ENCODE measurements at places on chromosomes 4 and X.

DNA sequence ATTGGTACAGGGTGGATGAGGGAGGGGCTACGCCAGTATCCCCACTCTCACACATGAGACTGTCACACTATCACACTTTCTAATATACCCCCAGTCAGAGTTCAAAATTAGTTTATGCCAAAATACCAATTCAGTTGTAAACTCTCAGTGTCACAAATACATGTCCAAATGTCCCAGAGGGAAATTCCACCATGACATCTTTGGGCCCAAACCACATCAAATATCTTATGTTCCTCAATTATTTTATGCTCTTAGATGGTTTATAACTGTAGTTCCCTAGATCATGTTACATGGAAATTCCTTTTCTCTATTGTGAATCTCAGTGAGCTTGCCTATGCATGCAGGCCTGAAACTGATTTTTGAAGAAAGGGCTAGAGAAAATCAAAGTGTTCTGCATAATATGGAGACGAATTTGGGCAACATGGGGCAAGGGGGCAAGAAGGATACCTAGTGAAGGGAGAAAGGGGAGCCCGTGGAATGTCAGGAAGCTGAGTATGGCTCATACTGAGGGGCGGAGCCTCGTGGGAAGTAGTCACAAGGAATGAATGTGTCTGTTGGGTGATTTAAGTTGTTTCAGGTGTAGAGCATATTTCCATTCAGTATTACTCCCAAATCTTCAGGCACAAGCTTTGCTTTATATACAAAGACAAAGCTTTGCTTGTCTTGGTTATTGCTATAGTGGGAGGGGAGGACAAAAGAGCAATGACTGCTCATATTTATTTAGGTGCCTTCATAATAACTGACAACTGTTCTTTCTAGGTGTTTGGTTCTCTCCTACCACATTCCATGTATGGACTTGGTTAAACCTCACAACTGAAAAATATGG, 40.8 kb downstream of the CLNK start:
- no peak for DNase-seq

DNA sequence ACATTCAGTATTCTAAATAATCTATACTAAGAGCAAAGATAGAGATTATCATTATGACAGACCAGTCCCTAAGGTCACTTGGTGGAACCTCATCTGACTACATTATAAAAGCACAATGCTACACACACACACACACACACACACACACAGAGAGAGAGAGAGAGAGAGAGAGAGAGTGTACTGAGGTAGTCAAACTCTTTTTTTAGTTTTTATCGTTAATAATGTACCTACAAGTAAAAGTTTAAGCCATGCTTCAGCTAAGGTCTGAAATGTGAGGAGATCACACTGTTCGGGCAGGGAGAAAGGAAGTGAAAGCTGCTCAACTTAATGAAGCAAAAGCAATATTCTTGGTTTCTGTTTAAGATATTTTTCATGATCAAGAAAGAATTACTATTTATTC, 75.8 kb upstream of the CCDC160 start:
- no peak for DNase-seq

DNA sequence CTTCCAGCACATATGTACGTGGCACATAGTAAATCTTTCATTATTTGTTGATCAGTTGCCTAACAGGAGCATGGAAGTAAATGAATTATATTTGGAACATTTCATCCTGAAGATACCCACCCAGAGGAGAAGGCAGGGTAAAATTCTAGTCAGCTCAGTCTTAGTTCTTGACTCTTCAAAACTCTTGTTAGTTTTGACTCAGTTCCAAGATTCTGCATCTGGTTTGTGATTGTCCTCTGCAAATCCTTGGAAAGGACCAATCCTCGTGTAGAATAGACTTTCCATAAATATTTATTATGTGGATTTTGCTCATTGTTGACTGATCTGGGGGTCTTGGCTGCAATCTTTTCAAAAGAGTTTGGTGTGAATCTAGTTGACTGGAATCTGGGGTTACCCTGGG, 257.5 kb upstream of the FAT1 start:
- no peak for DNase-seq

- no peak for DNase-seq
Measured at GRCh38 chr4:2135083-2135482, 76.0 kb downstream of the NAT8L start.

- no peak for DNase-seq
Measured at GRCh38 chrX:127552571-127552970, 499.6 kb downstream of the ACTRT1 start.

GRCh38 chrX:23503835-23504539, 163.3 kb upstream of the PRDX4 start:
- no peak for DNase-seq

DNA sequence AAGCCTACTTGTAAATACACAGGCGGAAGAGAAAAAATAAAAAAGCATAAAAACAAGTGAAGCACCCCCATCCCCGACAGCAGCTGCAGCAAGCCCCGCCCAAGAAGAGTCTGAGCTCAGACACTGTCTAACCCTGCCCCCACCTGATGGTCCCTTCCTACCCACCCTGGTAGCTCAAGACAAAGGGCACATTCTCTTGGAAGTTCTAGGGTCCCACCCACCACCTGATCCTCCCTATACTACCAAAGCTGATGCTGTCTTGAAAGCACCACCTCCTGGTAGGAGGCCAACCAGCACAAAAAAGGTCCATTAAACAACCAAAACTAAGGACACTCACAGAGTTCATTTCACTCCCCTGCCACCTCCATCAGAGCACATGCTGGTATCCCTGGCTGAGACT, 308.2 kb downstream of the KLHL13 start:
- DNase-seq, result no peak

DNA sequence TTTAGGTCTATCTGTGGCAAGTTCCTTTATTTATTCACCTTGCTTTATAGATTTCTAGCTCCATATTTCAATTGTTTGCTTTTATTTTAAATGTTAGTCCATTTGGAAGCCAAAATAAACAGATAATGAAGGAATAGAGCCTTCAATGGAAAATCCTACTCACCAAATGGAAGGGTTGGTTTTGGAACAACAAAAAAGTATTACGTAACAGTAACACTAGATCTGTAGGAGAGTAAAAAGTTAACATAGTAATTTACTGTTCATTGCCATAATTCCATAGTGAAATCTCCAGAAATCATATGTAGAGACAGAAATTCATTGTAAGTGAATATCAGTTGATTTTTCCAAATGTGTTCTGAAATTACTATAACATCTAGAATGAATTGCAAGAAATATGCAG, 34.6 kb downstream of the NWD2 start:
- DNase-seq, result no peak

GRCh38 chr4:142406917-142407501, 439.1 kb downstream of the INPP4B start:
- no peak for DNase-seq

Data from T-helper 1 cell (primary cell).